Fibroblast of the aortic adventitia (primary cell): ENCODE measurements at places on chromosomes 4 and X.

DNA sequence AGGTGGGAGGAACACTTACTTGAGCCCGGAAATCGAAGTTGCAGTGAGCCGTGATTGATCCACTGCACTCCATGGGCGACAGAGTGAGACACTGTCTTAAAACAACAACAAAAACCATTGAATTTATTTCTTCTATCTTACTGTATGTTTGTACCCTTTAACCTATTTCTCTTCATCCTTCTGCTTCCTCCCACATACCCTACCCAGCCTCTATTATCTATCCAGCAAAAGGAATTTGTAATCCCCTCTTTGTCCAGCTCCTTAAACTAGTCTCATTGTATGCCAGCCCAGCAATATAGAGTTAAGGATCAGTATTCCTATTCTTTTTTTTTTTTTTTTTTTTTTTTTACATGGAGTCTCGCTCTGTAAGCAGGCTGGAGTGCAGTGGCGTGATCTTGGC is 1.9 kb upstream of the NKAP start:
- no peak for DNase-seq

DNA sequence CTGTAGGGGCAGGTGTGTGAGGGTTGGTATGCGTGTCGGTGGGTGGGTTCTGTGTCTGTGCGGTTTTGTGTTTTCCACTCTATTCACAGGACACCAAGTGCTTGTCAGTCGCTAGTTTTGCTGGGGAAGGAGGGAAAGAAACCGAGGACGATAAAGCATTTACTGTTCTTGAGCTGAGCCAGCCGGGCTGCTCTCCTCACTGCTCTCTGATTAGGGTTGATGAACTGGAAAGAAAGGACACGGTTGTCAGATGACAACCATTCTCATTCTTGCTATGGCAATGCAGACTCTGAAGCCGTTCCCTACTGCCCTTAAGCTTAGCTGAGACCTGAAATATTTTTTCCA is 832 bp downstream of the EGFL6 start:
- no peak for DNase-seq

- DNase-seq, result no peak
Measured at GRCh38 chr4:140195806-140196205, 41.8 kb upstream of the MAML3 start.

DNA sequence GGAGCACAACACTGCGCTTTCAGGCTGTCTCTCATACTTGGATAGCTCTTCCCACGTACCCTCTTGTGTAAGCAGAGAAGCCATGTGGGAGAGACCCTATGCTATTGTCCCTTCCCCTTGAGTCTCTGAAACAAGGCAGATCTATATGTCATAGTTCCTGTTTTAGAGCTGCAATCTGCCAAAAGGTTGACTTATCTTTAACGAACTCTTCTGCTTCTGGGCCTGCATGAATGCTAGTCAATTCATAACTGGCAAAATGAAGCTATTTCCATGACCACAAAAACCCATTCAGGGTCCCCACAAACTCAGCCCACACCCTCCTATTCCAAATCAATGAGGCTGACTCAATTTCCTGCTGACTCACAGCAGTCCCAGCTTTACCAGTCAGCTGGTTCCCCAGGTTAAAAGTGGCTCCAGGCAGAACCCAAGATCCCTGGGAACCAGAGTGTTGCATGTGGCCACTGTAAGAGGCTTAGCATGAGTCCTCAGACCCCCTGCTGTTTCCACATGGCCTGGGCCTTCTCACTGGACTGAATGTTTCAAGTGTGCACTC is 25.3 kb upstream of the SOD3 start:
- peak; percentile 83 for DNase-seq

- peak; percentile 56 for DNase-seq
Measured at GRCh38 chrX:22220941-22221340, 51.8 kb upstream of the CBLL2 start.
